ENCODE measurements at places on chromosomes 11 and 22. TPM values are rescaled to one million over a fixed set of nuclear protein-coding genes. Genes with fewer than 3 reads are reported as not detected.

The TRIM49 gene
- total RNA-seq, result not detected

The HEPN1 gene
- not detected for total RNA-seq

The MRPL40 gene
- total RNA-seq, result 6.6 TPM

The CBX6 gene
- total RNA-seq, result 27.4 TPM

The SMC1B gene
- not detected for total RNA-seq

The PKDREJ gene
- total RNA-seq, result under 0.01 TPM

The TTC36 gene
- total RNA-seq, result 1.5 TPM

The MPEG1 gene
- total RNA-seq, result 2.3 TPM

The C22orf42 gene
- total RNA-seq, result 1.6 TPM

The DGAT2 gene
- 2.4 TPM for total RNA-seq

The OOSP2 gene
- total RNA-seq, result not detected

All from cerebellum (tissue), 4 donors.